ENCODE measurements at places on chromosomes 12 and 14.

DNA sequence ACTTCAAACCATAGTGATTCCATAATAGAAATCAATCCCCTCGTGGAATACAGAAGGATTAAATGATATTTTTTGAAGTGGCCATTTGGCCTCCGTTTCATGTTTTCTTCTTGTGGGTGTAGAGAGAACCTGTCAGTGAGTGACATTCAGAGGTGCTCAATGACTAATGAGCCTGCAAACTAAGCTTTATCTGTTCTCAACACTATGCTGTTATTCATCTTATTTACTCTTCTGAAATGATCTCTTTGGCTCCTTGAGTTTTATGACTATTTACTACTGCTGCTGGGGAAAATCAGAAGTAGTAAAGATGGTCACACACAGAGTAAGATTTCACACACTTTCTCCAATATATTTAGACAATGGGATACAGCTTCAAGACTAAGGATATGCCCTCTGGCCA lies 30.4 kb downstream of the ATP2B1 start:
- DNase-seq, result no peak

DNA sequence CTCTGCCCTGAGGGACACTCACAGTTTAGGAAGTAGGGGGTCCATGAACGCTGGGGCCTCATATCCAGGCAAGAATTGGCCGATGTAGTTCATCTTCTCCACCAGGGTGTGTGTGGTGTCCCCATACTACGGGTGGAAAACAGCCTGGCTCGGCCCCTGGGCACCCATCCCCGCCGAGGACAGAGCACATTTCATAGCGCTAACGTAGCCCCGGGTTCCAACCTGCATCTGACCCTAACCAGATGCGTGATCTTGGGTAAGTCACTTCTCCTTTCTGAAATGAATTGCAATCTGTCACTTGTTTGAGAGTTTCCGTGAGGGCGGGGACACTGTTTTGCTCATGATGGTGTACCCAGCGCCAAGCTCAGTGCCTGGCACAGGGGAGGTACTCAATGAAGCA lies 9.0 kb downstream of the HPD start:
- no peak for DNase-seq

DNA sequence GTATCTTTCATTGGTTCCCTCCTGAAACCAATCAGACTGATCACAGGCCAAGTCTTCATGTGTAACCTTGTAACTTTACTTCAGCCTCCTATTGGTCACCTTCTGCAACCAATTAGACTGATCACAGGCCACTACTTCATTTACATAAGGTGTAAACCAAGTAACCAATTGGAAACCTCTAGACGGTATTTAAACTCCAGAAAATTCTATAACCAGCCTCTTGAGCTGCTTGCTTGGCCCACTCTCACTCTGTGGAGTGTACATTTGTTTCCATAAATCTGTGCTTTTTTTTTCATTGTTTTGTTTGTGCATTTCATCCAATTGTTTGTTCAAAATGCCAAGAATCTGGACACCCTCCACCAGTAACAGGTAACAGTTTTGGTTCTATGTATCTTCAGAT lies 47.5 kb downstream of the EIF2S3B start:
- no peak for DNase-seq

DNA sequence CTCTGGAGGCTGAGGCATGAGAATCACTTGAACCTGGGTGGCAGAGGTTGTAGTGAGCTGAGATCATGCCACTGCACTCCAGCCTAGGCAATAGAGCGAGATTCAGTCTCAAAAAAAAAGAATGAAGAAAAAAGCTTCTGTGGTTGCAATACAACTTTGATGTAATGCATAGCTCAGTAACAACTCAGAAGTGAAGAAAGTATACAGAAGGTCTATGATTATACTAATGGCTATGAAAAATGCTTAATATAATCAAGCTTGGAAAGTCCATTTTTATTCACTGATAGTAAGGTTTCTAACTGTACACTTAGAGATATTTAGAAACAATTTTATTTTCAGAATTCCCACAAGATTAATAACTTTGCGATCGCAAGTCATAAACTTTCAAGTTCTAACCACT lies 88.2 kb upstream of the FRMD6 start:
- DNase-seq, result no peak

GRCh38 chr12:93243689-93244513 lies 133.8 kb upstream of the NUDT4 start:
- peak; percentile 26 for DNase-seq

DNA sequence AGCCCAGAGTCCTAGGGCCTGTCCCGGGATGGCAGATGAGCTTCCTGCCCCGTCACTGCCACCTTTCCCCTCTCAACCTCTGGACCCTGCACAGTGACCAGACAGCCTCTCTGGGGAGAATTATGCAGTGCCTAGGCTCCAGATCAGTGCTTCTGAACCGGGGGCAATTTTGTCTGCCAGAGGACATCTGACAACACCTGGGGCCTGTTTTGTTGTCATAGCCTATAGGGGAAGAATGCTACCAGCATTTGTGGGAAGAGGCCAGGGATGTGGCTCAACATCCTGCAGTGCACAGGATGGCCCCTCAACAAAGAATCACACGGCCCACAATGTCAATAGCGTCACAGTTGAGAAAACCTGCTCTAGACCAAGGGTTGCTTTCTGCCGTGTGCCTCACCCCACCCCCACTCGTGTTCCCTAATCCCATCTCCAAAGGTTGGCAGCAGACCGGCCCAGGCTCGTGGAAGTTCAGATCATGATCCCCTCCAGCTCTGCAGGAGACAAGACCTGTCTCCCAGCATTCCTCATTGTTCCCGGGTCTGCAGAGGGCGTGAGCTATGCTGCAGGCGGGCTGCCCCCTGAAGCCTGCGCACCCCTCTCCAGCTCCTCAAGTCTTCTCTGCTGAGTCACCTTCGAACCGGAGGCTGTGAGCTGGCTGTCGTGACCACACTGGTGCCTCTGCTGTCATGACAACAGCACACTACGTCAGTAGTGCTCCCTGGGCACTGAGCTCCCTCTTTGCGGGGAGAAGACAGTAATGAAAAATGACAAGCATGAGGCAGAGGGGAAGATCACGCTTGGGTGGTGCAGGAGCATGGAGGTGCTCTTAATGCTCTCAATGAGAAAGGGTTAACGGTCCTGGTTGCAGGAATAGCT lies 2.0 kb upstream of the GAPDH start:
- peak; percentile 98 for DNase-seq

GRCh38 chr12:103829092-103829491 lies 11.9 kb downstream of the NT5DC3 start:
- DNase-seq, result no peak

DNA sequence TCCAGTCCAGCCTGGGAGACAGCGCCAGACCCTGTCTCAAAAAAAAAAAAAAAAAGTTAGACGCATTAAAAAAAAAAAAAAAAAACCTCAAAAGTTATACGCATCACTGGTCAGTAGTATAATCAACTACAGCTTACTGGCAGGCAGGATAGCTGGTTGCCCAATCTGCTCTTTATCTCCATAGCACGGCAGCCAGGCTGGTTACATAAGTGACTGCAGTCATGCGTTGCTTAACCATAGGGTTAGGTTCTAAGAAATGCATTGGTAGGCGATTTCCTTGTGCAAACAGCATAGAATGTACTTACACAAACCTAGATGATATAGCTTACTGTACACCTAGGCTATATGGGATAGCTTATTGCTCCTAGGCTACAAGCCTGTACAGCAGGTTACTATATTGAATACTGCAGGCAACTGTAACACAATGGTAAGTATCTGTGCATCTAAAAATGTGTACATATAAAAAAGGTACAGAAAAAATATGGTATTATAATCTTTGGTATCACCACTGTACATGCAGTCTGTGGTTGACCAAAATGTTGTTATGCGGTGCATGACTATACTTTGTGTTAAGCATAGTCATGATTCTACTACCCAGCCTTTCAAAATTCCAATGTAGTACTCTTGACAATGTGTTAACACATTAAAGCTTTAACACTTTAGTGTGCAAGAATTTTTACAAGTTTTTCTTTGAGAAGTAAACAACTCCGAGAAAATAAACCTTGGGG lies 8.1 kb downstream of the L2HGDH start:
- DNase-seq, result no peak

DNA sequence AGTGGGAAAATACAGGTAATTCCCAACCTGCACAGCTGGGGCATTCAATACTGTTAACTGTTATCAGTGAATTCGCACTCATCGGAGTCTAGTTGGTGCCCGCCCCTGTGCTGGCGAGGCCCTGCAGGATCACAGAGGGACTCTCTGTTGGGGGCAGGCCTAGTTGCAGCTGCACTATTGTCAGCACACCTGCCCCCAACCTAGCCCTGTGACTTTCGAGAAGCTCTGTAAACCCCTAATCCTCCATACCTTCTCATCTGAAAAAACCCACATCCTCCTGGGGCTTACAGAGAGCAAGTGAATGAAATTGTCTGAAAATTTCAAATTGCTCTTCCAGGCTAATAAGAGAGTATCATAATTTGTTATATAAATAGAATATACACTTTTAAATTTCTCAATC lies 132.2 kb upstream of the NUDT4 start:
- DNase-seq, result no peak

GRCh38 chr12:127681151-127681754 lies 585.7 kb upstream of the TMEM132C start:
- DNase-seq, result no peak

DNA sequence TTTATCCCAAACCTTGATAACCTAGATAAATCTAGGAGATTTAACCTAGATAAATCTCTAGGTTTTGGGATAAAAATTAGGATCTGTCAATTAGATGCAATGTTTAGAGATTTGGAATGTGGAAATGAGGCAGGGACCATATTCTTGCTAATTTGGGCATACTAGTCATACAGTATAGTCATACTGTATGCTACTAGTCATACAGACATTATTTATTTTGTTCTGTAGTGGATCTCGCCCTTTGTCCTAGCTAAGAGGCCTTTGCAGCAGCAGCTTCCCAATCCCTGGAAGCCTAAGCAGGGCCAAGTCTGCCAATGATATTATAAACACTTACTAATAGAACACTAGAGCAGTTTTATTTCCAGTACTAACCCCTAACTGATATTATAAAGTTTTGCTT lies 136.4 kb downstream of the CEP128 start:
- peak; percentile 23 for DNase-seq

DNA sequence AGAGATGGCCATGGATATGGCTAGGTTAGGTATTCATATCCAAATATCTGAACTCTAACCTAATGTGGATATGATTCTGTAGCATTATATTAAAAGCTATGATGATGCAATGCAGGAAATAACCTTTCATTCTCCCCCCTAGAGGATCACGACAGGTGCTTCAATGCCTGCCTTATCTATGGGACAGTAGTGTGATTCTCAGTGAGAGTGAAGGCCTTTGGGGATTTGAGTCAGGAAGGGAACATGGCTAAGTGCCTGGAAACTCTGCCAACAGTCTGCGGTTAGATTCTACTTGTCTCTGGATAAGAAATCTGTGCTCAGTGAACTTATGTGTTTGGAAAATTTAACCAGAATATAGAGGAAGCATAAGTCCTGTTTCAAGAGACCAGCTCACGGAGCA lies 81.8 kb downstream of the SLC38A1 start:
- DNase-seq, result peak; percentile 91

DNA sequence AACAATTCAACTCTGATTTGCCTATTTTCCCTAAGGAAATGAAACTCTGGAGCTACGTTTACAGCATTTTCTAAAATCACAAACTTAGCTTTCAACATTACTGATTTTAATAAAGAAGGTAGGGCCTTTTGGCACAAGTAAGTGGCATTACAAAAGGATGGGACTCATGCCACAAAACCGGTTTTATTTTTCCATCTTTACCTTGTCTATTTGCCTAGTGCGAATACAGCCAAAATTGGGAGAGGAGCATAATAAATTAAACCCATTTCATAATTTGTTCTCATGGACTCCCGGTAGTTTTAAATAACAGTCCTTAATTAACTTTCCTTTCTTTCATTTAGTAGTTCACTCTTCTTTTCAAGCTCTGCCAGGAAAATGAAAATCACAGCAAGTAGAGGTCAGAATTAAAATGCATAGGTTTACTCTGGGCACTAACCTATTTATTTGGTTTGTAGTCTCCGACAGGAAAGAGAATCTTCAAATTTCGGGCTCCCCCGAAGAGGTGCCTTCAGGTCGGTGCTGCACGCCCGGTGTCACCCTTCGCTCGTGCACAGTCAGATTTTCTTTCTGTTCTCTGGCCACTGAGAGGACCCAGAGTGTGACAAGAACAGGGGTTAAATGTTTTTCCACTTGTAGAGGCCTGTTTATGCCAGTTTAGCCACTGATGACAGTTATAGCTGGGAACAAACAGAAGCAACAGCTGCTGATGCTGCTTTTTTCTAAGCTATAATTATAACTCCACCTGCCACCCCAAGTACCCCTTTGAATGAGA lies at the start of gene BEST3:
TSS of gene BEST3 (minus strand) at position 535 of the 772 bp plus-strand sequence. CDS start 1,505 bp downstream, outside the sequence.
- no peak for DNase-seq

DNA sequence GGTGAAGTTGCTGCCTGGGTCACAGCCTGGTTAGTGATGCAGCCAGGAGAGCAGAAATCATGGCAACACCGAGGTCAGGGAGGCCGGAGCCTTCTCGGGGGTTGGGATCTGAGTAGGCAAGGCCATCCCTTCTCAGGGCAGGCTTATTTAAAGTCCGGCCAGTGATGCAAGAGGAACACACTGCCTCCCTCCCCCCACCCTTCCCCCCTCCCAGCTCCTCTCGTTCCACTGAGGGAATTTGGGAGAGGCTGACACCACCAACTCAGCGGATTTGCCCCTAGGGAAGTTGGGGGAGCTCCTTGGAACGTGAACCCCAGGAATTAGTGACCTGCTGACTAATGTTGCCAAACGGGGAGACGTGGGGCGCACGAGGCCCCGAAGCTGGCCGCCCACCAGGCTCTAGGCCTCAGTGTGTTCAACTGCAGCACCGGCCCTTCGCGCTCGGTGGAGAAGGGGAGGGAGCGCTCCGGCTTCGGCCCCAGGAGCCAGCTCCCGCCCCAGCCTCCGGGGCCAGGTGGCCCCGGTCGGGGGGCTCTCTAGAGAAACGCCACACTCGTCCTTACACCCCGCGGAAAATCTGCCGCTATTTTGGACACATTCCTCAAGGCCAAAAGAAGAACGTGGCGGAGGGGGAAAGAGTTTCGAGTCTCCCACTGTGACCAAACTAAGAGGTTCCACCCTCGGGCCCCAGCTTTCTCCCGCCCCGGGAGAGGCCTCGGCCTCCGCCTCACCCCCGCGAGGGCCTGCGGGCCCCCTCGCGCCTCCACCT lies 1.6 kb downstream of the CTDSP2 start:
- DNase-seq, result peak; percentile 66

DNA sequence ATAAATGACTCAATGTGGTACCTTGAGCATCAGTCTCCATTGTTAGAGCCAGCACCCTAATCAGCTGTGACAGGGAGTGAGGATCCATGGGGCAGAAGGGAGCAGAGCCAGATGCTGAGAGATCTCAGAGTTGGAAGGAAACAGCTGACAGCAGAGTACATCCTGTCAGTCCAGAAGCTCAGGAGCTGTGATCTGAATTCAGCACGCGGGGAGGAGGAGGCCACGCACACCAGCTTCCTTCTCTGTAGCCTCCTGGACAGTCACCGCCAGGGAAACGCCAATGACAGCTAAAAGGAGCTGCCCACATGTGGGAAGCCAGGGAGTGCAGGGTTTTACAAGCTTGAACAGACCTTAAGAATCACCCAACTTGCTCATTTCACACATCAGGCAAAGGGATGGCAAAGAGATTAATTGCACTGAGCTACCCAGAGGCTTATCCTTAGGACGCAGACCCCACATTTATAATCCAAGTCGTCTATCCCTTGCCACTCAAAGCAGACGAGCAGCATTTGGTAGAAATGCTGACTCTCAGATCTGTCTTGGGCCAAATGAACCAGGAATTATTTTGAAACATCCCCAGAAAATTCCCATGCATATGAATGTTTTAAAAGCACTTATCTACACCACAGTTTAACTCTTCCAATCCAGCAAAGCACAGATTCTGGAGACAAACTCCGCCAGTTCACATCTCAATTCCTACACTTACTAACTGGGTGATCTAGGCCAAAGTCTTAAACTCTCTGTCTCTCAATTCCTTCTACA lies 322.6 kb upstream of the TMTC1 start:
- no peak for DNase-seq

- DNase-seq, result peak; percentile 86
Observed at GRCh38 chr12:11718768-11719253, 69.3 kb downstream of the ETV6 start.

Data from astrocyte of the spinal cord (primary cell).